ENCODE measurements at places on chromosomes 3 and 15. TPM values are rescaled to one million over a fixed set of nuclear protein-coding genes. Genes with fewer than 3 reads are reported as not detected.

SLC51B gene
- total RNA-seq: not detected

FILIP1L gene
- 18.1 TPM for total RNA-seq

STRIT1 gene
- not detected for total RNA-seq

PIGZ gene
- 9.7 TPM for total RNA-seq

MINDY4B gene
- total RNA-seq: not detected

C3orf49 gene
- total RNA-seq: not detected

IGDCC3 gene
- not detected for total RNA-seq

RPL29 gene
- 2,013 TPM for total RNA-seq

PTPRG gene
- 74.4 TPM for total RNA-seq

CHST14 gene
- total RNA-seq: 23.3 TPM

All from cardiac atrium fibroblast (primary cell).